Cerebellar cortex (tissue), 1 donor: ENCODE measurements at places on chromosomes 4 and X.

- no peak for DNase-seq
Measured at GRCh38 chrX:42000836-42001235, 77.5 kb upstream of the CASK start.

DNA sequence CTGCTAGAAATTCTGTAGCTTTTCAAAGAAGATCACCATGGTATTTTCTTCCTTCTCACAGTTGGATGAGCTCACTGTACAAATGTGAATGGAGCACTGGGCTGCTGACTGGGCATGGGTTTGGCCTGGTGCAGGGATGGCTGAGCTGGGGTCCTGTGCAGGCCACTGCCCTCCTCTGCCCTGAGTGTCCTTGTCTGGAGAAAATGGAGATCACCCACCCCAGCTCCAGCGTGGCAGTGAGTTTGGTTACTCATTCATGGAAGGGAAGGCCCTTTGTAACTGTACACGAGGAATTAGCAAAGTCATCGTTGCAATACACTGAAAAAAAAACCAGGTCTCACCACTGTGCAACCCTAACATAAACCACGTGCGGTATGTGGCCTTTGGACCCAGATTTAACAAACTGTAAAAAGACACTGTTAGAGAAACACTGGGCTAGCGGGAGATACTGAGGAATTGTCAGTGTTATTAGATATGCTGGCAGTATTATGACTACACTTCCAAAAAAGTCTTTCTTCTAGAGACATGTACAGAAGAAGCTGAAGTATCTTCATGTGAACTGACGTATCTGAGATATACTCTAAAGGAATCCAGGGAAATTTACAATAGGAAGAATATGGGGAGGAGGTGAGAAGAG is 16.1 kb upstream of the TBC1D14 start:
- no peak for DNase-seq

- DNase-seq, result no peak
Measured at GRCh38 chr4:13920901-13921300, 293.4 kb upstream of the BOD1L1 start.

GRCh38 chrX:80181079-80181478 is 166.5 kb downstream of the TBX22 start:
- DNase-seq, result no peak
